Stromal cell of bone marrow (primary cell): ENCODE measurements at places on chromosomes 12 and 14.

DNA sequence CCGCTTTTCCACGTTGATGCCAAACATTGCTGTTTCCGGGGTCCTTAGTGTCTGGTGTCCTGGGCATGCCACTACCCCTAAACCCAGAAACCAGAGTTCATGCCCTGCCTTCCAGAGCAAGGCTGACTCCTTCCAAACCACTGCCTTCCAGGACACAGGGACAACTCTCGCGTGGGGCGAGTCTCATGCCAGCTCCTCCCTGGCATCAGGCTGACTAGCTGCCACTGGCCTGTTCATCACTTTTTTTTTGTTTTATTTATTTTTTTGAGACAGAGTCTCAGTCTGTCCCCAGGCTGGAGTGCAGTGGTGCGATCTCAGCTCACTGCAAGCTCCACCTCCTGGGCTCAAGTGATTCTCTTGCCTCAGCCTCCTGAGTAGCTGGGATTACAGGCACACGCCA lies 4.8 kb downstream of the SETD1B start:
- DNase-seq = no peak

- no peak for DNase-seq
Observed at GRCh38 chr14:95664546-95664945, 21.7 kb upstream of the TCL1B start.

DNA sequence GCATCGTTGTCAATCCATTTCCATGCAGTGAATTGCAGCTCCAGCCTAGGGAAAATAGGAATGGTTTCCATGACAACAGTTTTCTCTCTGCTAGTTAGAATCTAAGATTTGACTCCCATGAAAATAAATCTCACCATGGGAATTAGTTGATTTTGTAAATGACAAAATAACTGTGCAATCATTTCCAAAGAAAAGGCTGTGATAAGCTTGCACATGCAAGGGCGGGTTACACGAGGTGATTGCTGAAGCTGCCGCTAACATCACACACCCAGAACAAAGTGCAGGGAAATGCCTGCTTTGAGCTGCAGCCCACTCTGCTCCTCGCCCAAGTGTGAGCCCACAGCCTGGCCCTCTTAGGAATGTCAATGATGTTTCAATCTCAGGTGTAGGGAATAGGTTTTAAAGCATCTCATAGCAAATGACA lies 53.8 kb downstream of the TRIM9 start:
- DNase-seq = no peak

DNA sequence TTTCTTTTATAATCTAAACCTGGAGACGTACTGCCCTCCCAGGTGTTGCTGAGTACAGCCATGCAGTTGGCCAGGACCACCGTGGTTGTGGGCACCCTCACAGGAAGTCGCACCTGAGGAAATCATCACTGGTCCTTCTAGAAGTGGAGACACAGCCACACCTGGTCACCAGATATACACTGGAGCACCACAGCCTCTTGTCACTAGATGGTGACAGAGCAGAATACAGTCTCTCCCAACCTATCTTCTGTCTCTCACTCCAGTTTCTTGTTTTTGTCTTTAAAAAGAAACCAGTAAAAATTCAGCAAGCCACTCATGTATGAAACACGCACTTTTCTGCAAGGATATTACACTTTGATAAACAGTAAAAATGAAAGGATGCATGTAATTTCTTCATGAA lies 43.1 kb upstream of the GPHB5 start:
- DNase-seq = no peak

DNA sequence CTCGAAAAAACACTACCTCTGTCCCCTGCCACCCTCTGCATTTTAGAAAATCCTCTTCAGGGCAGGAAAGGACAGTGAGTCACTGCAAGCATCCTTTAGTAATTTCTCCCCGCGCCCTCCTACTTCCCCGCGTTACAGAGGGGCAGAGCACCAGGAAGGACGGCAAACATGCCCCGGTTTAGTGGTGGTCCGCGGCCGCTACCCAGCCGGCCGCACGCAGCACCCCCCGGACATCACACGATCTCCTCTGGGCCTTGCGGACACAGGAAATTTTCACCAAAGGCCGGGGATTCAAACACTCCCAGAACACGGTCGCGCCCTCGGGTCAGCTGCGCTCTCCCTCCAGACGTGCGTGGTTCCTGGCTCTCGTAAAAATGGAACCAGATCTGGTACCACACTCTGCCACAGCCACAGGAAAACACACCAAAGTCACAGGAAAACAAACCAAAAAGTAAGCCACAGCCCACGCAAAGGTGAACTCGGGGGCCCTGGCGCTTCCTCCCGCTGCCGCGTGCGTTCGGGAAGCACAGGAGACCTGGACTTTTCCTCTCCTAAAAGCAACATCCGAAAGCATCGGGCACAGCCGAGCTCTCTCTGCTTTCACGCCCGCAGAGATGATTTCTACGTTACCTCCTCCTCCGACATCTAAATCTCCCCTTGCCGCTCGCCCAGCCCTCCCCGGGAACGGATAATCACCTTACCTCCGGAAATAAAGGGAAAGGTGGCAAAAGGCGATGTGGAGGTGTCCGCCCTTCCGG lies 839 bp downstream of the SLC38A1 start:
- DNase-seq = no peak

DNA sequence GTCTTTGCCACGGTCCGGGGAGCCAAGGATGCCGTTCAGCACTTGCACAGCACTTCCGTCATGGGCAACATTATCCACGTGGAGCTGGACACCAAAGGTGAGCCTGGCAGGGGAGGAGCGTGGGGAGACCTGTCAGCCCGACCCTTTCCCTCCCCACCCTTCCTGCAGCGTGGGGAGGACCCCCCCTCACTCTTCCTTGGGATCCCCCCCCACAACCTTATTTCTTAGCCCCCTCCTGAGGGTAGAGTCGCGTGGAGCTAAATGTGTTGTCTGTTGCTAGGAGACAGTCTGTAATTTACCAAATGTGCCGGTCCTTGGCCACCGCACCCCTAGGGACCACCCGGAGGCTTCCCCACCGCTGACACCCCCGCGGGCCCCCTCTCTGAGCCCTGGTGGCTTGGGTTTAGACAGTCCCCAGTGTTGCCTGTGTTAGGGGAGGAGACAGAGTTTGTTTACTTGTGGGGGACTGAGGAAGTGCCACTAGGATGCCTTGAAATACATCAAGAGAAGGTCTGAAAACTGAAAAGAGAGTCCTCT lies 2.3 kb downstream of the SETD1B start:
- no peak for DNase-seq

- DNase-seq = no peak
Observed at GRCh38 chr14:55425091-55425490, 13.5 kb upstream of the ATG14 start.

DNA sequence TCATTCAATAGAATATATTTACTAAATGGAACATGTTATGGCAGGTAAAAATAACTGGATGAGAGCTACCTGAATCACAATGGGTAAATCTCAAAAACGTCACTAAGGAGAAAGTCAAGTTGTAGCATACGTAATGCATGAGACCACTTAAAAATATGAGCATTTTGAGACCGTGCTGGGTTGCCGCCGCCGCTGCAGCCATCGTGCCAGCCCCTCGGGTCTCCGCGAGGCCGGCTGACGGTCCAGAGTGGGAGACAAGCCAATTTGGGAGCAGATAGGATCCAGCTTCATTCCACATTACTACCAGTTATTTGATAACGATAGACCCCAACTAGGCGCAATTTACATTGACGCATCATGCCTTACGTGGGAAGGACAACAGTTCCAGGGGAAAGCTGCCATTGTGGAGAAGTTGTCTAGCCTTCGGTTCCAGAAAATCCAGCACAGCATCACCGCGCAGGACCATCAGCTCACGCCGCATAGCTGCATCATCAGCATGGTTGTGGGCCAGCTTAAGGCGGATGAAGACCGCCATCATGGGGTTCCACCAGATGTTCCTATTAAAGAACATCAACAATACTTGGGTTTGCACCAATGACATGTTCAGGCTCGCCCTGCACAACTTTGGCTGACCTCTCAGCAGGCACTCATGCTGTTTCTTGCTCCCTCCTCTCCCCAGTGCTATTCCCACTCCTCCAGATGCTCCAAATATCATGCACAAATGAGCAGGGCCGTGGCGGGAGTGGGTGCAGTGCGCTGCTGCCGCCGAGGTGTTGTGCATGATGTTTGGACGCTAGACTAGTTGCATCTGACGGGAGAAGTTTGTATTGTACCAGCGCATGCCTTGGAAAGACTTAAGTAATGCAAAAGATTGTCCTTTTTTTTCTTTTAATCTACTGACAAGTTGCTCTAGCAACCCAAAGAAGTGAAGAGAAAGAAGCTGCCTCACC lies 6.3 kb upstream of the BRMS1L start:
- no peak for DNase-seq

DNA sequence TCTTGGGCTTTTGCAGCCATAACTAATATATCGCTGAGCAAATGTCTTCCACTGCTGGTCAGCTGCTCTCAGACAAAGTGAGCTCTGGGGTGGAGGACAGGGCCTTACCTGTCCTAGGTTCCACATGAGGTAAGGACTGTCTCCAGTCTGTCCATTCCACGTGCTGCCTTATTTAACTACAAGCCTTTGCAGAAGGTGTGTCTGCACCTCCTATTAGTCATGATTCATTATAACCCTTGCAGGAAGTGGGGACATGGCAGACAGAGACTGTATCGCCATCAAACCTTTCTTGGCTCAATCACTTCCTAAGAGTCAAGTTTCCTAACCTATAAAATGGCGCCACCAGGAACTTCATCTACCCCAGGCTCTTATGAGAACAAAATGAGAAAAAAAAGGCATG lies 46.9 kb downstream of the SLC25A47 start:
- DNase-seq = no peak

- peak; percentile 3 for DNase-seq
Observed at GRCh38 chr12:119914666-119915065, 37.5 kb upstream of the CIT start.

GRCh38 chr12:26271889-26272492 lies 76.6 kb downstream of the SSPN start:
- DNase-seq = no peak

DNA sequence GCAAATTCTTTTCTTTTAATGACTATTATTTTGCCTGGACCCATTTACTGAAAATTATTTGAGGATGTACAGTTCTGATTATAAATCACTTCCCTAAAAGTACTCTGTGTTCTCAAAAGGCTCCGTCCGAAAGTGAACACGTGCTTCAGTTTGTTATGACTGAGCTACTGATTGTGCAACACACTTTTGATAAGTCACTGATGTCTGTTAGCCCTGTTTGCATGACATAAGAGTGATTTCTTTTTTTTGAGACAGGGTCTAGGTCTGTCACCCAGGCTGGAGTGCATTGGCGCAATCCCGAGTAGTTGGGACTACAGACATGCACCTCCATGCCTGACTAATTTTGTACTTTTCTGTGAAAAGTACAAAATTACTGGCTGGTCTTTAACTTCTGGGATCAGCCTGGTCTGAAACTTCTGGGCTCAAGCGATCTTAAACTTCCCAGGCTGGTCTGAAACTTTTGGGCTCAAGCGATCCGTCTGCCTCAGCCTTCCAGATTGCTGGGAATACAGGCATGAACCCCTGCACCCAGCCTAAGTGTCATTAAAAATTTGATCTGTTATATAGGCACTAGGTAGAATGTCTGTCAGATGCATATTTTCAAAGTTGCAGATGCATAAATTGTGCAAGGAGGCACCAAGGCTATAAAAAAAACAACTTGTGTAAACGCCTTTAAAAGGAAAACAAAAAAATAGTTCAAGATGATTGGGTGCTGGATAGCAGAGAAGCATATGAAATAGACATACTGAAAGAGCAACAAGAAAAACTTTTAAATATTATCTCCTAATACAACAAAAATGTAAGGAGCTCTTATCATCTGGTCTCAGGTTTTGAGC lies 111.5 kb downstream of the SRGAP1 start:
- peak; percentile 32 for DNase-seq

- DNase-seq = no peak
Observed at GRCh38 chr12:64006211-64006825, 161.8 kb downstream of the SRGAP1 start.

DNA sequence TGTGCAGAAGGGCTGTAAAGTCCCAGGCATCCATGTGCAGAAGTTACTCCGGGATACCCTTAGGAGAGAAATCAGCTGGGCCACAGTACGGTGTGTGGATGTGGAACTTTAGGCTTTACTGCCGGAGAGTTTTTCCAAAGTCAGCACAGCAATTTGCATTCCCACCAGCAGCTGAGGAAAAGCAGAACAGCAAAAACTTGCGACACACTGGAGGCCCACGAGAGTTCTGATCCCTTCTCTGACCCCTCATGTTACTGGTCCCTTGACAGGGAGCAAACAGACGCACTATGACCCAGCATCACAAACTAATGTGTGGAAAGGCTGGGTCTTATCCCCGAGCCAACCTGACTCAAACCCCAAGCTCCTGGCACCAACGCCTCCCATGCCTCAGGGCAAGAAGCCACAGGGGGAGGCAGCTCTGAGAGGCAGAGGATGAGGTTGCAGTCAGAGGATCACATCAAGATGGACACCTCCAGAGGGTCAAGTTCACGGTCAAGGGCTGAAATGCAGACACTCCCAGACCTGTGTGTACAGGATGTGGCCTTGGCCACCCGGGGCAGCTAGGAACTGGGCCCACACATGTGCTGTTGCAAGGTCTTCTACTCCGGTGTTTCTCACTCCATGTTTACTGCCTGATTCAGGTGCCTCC lies 38.6 kb downstream of the CCDC88C start:
- no peak for DNase-seq

DNA sequence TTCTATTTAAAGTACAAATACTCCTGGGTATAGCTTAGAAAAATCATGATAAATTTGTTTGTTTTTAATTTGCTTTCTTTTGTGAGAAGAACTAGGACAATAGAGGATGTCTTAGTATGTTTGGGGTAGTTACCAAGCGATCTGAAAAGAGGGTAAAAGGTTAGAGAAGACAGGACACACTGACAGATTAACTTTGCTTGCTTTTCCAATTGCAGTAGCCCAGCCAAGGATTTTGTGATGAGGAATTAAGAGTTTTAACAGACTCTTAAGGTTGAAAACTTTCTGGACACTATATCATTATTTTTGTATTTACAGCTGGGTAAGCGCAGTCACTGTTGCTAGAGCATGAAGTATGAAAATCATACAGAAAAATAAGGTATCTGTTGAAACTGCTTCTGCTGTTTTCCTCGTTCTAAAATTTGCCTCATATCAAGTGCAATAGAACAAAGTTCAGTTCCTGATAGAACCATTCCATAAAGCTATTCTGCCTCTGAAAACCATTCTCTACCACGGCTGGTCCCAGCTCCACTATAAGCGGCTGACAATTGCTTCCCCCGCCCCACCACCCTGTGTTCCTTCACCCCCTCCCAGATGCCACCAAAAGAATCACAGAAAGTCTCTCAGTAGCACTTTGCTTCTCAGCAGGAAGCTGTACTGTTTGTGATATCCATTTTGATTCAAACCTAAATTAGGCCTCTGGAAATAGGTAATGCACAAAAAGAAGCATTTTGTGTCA lies 413.4 kb downstream of the BCAT1 start:
- no peak for DNase-seq
